ENCODE measurements at places on chromosomes 7 and 10. TPM values are rescaled to one million over a fixed set of nuclear protein-coding genes. Genes with fewer than 3 reads are reported as not detected.

Gene NDUFB2
- polyA plus RNA-seq = 365 TPM

DNA sequence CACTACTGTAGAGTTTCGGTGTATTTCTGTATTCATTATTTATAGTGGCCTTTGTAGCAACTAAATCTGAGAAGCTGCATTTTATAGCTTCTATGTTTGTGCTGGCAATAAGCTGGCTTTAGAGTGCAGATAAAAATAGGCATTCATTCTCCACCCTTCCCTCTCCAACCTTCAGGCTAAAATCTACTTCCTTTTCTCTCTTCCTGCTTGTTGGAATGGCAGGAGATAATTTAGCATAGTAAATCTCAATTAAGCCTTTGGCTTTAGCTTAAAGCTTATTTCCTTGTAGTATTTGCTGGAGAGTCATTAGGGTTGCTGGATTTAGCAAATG is 58.5 kb downstream of the CPVL start:
- DNase-seq = no peak

Gene MMP21
- polyA plus RNA-seq = not detected

DNA sequence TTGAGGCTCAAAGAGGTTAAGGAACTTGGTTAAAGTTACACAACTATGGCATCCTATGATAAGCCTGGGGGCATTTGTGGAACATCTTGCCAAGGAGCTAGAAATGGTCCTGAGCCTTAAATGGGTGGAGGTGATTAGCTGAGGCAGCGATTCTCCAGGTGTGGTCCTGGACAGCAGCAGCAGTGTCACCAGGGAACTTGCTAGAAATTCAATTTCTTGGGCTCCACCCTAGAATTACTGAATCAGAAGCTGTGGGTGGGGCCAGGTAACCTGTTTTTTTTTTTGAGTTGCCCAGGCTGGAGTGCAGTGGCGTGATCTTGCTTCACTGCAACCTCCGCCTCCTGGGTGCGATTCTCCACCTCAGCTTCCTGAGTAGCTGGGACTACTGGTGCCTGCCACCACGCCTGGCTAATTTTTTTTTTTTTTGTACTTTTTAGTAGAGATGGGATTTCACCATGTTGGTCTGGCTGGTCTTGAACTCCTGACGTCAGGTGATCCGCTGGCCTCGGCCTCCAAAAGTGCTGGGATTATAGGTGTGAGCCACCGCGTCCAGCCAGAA is 13.1 kb downstream of the RPS24 start:
- DNase-seq = peak; percentile 28

GRCh38 chr10:5999440-6000165 is 22.3 kb upstream of the IL15RA start:
- no peak for DNase-seq

- DNase-seq = no peak
Measured at GRCh38 chr7:90660819-90661218, 64.7 kb downstream of the CDK14 start.

DNA sequence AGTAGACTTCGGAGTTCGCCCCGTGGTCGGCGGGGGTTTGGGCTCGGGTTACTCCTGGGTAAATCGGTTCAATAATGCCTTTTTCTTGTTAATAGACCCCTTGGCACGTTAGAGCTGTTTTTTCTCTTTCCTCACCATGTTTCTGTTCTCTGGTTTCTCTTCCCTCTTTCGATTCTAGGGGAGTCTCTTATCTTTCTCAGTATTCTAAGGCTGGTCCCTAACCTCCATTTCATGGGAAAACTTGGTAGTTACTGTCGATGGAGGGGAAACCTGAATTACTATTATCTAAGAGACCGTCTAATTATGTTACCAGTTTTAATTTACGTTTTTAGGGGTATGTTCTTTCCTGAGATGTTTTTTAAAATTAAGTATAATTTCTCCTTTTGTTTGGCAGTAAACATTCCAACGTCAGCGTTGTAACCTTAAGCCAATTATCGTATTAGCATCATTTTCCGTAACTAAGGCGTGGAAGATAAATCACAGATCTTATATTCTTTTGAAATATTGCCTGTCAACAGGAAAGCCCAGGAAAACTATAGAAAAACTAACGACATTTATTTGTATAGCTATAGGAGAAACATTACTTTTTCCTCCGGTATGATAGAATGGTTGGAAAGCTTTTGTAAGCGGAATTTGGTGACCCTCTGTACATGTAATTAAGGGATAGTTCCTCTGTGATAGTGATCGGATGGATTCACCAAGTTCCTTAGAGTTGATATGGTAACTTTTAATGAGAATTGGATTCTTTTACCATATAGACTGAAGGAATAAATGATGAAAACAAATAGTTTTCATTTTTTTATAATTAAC is 847 bp downstream of the BTAF1 start:
- no peak for DNase-seq

- no peak for DNase-seq
Measured at GRCh38 chr10:80081026-80081425, 2.6 kb downstream of the TMEM254 start.

- no peak for DNase-seq
Measured at GRCh38 chr7:27686315-27686714, 23.6 kb upstream of the HIBADH start.

GRCh38 chr10:55852900-55853299 is 508.2 kb downstream of the ZWINT start:
- DNase-seq = no peak

Gene BHLHA15
- polyA plus RNA-seq = 0.15 TPM

GRCh38 chr10:71766717-71767419 is 6.5 kb downstream of the VSIR start:
- DNase-seq = peak; percentile 79

- DNase-seq = peak; percentile 59
Measured at GRCh38 chr10:117442944-117443685, 67.9 kb upstream of the PDZD8 start.

GRCh38 chr10:59682986-59683937 is 26.4 kb downstream of the SLC16A9 start:
- DNase-seq = peak; percentile 58

DNA sequence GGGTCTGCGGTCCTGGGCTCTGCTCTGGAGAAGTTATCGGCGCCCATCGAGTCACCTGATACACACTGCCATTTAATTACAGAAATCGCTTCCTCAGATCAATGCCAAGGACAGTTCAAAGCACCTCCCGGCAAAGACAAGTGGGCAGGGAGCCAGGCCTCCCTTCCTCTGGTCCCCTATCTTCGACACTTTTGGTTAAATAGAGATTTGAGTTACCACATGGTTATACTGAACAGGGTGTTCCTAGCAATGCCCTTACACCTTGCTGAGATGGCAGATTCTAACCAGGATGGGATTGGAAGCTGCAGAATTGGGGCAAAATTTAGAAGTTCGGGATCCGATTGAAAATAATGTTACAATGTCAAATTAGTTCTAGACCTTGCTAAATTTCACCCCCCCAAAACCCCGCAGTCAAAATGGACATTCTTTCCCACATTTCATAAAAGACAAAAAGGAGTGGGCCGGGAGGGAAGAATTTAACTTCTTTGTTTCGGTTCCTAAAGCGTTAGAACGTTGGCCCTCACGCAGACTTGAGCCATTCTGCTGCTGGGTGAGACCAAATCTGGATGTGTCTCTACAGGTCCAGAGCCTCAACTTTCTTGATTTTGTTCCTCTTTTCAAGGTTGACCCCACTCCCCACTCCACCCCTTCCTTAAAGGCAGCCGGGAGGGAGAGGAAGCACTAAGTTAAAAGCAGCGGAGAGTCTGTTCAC is 2.2 kb upstream of the DLX5 start:
- no peak for DNase-seq

Gene CFAP69
- 0.50 TPM for polyA plus RNA-seq

Gene PAX4
- polyA plus RNA-seq = not detected

DNA sequence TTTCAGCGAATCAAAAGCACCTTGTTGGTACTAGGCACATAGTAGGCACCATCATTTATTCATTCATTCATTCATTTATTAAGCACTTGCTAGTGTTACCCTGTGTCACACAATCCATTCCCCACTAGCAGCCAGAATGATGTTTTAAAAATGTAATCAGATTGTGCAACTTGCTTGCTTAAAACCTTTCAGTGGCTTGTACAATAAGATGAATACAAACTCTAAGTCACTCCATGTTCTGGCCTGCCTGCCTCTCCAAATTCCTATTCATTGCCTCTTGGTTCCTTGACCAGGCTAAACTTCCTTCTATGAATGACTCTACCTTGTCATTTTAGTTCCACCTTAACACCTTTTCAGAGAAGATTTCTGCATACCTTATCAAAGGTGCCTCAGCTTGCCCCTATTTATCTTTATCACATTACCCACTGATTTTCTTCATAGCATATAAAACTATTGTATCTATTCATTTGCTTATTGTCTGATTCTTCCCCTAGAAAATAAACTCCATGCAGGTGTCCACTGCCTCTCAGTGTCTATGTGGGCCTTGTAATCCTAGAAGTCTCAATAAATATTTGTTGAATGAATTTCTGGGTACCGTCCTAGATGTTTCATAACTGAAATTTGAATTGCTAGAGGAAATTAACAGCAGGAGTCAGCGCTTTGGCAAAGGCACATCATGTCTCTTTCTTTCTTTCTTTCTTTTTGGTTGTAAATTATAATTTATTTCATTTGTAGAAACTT is 169.5 kb downstream of the TMEM26 start:
- peak; percentile 24 for DNase-seq

DNA sequence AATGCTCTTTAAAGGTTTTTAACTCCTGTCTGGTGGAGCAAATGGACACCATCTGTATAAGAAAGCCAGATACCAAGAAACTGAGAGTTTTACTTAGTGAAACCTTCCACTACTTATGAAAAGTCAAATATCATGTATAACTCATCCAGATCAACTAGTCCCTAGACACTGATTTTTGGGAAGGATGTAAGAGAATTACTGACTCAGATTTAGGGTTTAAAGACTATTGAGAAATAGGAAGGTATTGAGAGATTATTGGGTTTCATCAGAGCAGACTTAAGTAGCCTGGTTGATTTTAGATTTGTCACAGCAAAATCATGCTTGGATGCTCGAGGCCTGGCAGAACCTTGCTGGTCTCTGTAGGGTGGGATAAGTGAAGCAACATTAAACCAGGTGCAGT is 3.1 kb downstream of the CSTF2T start:
- no peak for DNase-seq

DNA sequence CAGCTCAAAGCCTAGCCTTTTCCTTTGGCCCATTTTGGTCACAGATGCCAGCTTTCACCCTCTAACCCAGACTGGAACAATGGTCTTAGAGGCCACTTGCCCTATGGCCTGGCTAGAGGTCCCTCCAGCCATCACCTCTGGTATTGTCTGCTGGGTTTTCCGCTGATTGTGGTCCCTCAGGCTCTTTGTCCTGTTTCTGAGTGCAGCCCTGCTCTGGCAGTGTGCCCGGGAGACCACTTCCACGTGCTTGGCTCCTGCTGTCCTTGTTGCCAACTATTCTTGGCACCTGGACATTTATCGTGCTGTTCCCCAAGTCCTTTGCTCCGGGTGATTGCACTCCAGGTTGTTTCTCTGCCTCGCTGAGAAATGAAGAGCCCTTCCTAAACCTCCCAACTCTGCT is 53.3 kb upstream of the FAM180A start:
- no peak for DNase-seq
